Central memory CD8-positive, alpha-beta T cell (primary cell): ENCODE measurements at places on chromosomes 16 and 17.
A peak's percentile ranks its signal among the peaks of the same experiment; 100 is the strongest.

GRCh38 chr17:16880121-16880842 lies 91.6 kb downstream of the TNFRSF13B start:
- H3K27ac ChIP-seq: no peak overlapping the region
- peaks cover 36% of the 10 kb centered on the region for H3K27me3 ChIP-seq
- no peaks in the 10 kb centered on the region for H3K36me3 ChIP-seq
- no peak overlapping the region for H3K4me3 ChIP-seq
- H3K4me1 ChIP-seq: no peaks in the 10 kb centered on the region

- H3K36me3 ChIP-seq: no peaks in the 10 kb centered on the region
- no peaks in the 10 kb centered on the region for H3K4me1 ChIP-seq
- DNase-seq: no peak
- H3K27me3 ChIP-seq: peaks cover 13% of the 10 kb centered on the region
Measured at GRCh38 chr17:59454633-59455105, 110.7 kb upstream of the DHX40 start.

GRCh38 chr17:48241131-48241591 lies 133.6 kb downstream of the SNX11 start:
- H3K4me1 ChIP-seq: peaks cover 74% of the 10 kb centered on the region
- H3K27me3 ChIP-seq: no peaks in the 10 kb centered on the region
- peaks cover 5% of the 10 kb centered on the region for H3K36me3 ChIP-seq
- peak overlapping the region; percentile 8 for H3K4me3 ChIP-seq
- H3K27ac ChIP-seq: peak overlapping the region; percentile 22
- no peak for DNase-seq

- peak overlapping the region; percentile 68 for H3K27ac ChIP-seq
- H3K36me3 ChIP-seq: peaks cover 2% of the 10 kb centered on the region
- peaks cover 6% of the 10 kb centered on the region for H3K4me1 ChIP-seq
- peak overlapping the region; percentile 65 for H3K4me3 ChIP-seq
Measured at GRCh38 chr17:78185981-78186691, 716 bp downstream of the TK1 start.

DNA sequence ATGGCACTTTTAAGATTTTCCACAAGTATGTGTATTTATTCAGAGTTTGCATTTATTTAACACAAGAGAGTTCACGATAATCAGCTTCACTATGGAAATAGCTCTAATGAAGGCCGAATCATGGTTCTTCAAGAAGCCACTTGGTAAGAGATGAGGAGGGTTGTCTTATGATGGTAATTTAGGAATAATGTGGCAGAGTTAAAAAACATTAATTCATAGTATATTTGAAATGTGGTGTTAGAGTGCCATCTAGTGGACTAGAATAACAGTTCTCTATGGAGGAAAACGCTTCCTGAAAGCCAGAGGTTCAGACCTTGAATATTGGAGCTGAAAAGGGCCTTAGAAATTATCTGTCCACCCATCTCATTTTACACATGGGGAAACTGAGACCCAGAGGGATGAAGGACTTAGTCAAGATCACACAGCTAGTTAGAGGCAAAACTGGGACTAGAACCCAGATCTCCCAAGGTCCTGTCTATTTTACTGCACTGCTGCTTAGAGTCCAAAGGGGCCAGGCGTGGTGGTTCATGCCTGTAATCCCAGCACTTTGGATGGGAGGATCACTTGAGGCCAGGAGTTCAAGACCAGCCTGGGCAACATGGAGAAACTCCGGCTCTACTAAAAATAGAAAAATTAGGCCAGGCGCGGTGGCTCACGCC lies 33.8 kb upstream of the KPNB1 start:
- no peak for DNase-seq
- H3K4me3 ChIP-seq: no peak overlapping the region
- peaks cover 55% of the 10 kb centered on the region for H3K36me3 ChIP-seq
- H3K4me1 ChIP-seq: peaks cover 6% of the 10 kb centered on the region
- H3K27ac ChIP-seq: no peak overlapping the region

- no peaks in the 10 kb centered on the region for H3K27me3 ChIP-seq
- no peak for DNase-seq
- H3K36me3 ChIP-seq: peaks cover 33% of the 10 kb centered on the region
- no peak overlapping the region for H3K27ac ChIP-seq
- H3K4me3 ChIP-seq: no peak overlapping the region
Measured at GRCh38 chr17:77144227-77144626, 3.5 kb downstream of the SEC14L1 start.

DNA sequence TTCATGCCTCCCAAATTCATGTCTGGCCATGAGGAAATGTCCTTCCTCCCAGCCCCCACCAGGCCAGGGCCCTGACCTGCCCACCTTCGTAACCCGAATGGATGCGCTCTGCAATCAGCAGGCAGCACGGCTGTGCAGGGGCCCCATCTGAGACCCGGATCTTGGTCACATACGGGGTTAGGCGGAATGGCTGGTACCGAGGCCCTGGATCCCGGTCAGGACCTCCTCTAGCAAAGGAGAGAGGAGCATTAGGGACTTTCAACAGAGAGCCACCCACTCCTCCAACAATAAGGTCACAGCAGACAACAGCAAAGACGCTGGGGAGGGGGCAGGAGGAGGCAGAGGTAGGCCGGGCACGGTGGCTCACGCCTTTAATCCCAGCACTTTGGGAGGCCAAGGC lies 3.6 kb downstream of the PER1 start:
- no peak overlapping the region for H3K27ac ChIP-seq
- peaks cover 97% of the 10 kb centered on the region for H3K36me3 ChIP-seq
- H3K4me3 ChIP-seq: peak overlapping the region; percentile 64
- no peaks in the 10 kb centered on the region for H3K27me3 ChIP-seq
- peaks cover 32% of the 10 kb centered on the region for H3K4me1 ChIP-seq

- no peaks in the 10 kb centered on the region for H3K36me3 ChIP-seq
- no peaks in the 10 kb centered on the region for H3K4me1 ChIP-seq
- no peak for DNase-seq
- H3K4me3 ChIP-seq: no peak overlapping the region
Measured at GRCh38 chr17:13957636-13958035, 111.7 kb upstream of the COX10 start.

DNA sequence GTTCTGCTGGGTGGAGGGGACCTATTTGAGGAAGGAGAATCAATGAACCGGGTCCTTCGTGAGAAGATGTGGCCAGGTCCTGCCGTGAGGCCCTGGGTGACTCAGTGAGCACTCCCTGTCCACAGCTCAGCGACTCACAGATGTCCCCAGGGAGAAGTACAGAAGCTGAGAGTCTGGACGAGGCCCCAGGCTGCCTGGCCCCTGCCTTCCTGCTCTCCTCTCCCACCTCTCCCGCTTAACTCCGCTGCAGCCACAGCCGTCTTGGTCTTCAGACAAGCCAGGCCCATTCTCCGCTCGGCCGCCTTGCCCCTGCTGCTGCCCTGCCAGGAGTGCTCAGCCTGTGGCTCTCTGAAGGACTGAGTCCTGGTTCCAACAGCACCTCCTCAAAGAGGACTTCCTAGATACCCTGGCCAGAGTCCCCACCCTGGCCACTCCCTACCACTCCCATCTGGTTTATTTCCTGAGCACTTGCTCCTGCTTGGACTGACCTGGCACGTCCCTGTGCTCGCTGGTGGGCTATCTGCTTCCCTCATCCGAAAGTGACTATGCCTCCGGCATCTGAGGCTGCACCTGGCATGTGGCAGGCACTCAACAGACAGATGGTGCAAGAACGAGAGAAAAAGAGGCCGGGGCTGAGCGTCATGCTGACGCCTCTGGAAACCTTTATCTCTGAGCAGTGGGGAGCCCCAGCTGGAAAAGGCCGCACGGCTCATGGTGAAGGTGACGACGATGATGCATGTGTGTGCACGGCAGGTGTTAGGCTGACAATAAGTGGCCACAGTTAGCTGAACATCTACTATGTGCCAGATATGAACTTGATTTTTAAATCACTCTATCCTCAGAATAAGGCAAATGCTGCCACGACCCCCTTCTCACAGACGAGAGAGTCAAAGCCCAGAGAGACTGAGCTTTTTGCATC lies 9.2 kb upstream of the TNFRSF13B start:
- no peak overlapping the region for H3K27ac ChIP-seq
- peaks cover 2% of the 10 kb centered on the region for H3K4me1 ChIP-seq
- no peaks in the 10 kb centered on the region for H3K27me3 ChIP-seq
- no peaks in the 10 kb centered on the region for H3K36me3 ChIP-seq

- no peaks in the 10 kb centered on the region for H3K27me3 ChIP-seq
- no peak for DNase-seq
- no peak overlapping the region for H3K27ac ChIP-seq
- H3K36me3 ChIP-seq: peaks cover 6% of the 10 kb centered on the region
Measured at GRCh38 chr16:54009464-54010176, 277.0 kb downstream of the IRX3 start.

- H3K4me1 ChIP-seq: peaks cover 6% of the 10 kb centered on the region
- peaks cover 38% of the 10 kb centered on the region for H3K27me3 ChIP-seq
- H3K36me3 ChIP-seq: peaks cover 2% of the 10 kb centered on the region
- H3K4me3 ChIP-seq: no peak overlapping the region
- H3K27ac ChIP-seq: no peak overlapping the region
- DNase-seq: no peak
Measured at GRCh38 chr16:71357681-71358080, 842 bp upstream of the CALB2 start.

DNA sequence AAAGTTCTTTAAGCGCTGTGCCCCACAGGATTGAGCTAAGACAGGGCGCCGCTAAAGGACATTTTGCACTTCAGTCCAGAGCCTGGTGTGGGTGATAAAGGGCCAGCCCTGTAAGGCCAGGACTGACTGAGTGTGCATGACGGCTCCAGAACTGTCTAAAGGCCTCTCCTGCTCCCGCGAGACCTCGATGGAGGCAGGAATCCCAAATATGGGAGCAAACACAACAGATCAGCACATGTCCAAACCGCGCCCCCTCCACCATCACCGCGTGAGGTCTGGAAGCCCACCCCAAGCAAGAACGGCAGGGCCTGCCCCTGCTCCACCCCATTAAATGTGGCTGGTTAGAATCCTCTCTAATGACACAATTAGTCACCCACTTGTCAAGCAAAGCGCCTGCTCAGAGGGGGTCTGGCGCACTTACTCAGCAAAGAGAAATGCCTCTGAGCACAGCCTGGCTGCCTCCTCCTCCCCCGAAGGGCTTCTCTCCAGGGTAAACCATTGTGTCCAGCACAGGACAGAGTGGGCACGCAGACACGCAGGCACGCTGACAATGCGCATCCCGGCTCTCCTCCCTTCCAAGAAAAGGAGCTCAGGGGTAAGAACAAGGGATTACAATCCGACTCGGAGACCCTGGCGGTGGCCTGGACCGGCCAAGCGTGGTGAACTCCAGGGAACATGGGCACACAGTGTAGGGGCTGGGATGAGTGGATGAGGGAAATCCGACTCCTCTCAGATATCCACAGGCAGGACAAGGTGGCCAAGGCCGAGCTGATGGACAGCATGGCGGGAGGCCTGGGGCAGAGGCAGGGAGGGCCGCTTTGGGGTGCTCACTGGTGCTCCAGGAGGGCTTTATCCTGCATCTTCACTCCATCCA lies 1.5 kb downstream of the MXRA7 start:
- H3K4me3 ChIP-seq: peak overlapping the region; percentile 72
- H3K36me3 ChIP-seq: peaks cover 9% of the 10 kb centered on the region
- H3K27me3 ChIP-seq: no peaks in the 10 kb centered on the region
- DNase-seq: no peak
- H3K27ac ChIP-seq: no peak overlapping the region

DNA sequence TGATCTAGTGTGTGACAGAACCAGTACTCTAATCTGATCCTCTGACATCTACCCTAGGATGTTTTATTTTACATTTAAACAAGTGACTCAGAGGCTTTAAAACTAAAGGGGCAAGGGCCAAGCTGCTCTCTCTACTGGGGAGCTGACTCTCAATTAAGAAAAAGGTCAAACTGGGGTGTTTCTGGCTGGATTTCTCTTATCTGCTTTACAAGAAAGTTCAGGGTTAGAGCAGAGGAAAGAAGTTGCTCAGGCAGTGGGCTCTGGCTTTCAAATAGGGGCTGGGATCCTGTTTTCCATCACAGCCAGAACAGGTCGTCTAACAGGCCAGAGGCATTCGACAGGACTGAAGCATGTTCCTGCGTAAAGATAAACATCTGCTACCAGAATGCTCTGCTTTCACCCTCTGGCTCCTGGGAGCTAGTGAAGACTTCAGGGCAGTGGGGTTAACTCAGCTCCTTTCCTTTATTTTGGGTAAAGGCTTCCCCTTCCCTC lies 8.5 kb downstream of the MMP28 start:
- no peak overlapping the region for H3K27ac ChIP-seq
- no peak for DNase-seq
- peaks cover 18% of the 10 kb centered on the region for H3K27me3 ChIP-seq
- H3K36me3 ChIP-seq: peaks cover 2% of the 10 kb centered on the region
- H3K4me3 ChIP-seq: no peak overlapping the region
- no peaks in the 10 kb centered on the region for H3K4me1 ChIP-seq

DNA sequence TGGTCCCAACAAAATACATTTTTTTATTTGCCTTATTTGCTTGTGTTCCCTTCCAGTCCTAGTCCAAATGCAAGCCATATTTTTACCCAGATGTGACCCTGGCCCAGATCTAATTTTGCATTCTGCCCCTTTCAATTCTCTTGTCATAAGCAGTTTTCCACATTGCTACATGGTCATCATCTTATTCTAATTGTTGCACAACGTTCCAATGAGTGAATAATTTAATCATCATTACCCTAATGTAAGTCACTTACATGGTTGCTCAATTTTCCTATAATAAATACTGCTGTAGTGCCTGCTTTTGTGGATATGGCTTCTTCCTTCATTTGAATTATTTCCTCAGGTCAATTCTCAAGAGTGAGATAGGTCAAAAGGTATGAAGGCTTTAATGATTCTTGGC lies 12.8 kb downstream of the RSAD1 start:
- H3K27me3 ChIP-seq: no peaks in the 10 kb centered on the region
- no peaks in the 10 kb centered on the region for H3K4me1 ChIP-seq
- no peak overlapping the region for H3K4me3 ChIP-seq

- H3K27me3 ChIP-seq: no peaks in the 10 kb centered on the region
- no peak for DNase-seq
- peaks cover 12% of the 10 kb centered on the region for H3K4me1 ChIP-seq
- peaks cover 5% of the 10 kb centered on the region for H3K36me3 ChIP-seq
- no peak overlapping the region for H3K4me3 ChIP-seq
Measured at GRCh38 chr16:17177959-17178905, 292.5 kb downstream of the XYLT1 start.

DNA sequence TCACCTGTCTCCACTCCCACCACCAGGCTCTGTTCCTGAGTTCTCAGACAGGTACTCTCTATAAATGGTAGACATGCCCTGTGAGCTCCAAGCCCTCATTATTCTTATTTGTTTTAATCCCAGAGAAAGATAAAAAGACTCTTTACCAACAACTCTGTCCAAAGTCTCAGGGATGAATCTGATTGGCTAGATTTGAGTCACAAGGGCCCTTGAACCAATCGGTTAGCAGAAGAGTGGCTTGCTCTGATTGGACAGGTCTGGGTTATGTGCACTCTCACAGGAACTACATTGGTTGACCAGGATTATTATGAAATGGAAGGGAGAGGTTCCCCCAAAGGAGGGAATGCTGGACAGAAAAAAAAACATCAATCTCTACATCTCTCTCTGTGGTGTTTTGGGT lies 7.5 kb downstream of the COTL1 start:
- peak overlapping the region; percentile 88 for H3K27ac ChIP-seq
- peak overlapping the region; percentile 97 for H3K4me3 ChIP-seq
- peaks cover 89% of the 10 kb centered on the region for H3K4me1 ChIP-seq
- no peak for DNase-seq
- no peaks in the 10 kb centered on the region for H3K27me3 ChIP-seq

GRCh38 chr17:55433629-55434422 lies 12.2 kb upstream of the MMD start:
- DNase-seq: no peak
- H3K27me3 ChIP-seq: peaks cover 32% of the 10 kb centered on the region
- no peaks in the 10 kb centered on the region for H3K4me1 ChIP-seq
- no peak overlapping the region for H3K27ac ChIP-seq
